Activated CD4-positive, CD25-positive, alpha-beta regulatory T cell treated with anti-CD3 and anti-CD28 coated beads, Interleukin-2, amount 50 U/mL, for 24 hours (primary cell): ENCODE measurements at places on chromosomes 5 and 9.
A peak's percentile ranks its signal among the peaks of the same experiment; 100 is the strongest.

DNA sequence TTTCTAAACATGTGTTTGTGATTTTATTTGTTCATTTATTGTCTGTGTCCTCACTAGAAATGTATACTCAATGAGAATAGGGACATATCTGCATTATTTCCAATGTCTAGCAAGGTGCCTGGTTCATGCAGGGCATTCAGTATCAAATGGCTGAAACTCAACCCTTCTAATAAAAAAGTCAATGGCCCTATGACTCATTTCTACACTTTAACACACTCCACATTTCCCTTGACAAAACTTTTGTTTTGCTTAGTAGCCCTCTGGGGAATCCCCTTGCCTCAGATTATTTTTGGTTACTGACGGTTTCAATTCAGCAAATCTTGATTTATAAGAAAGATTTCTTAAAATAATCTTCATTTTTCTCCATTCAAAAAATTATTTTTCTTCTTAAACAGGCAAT, 206.0 kb upstream of the DMRTA1 start:
- ATAC-seq = peak; percentile 63

DNA sequence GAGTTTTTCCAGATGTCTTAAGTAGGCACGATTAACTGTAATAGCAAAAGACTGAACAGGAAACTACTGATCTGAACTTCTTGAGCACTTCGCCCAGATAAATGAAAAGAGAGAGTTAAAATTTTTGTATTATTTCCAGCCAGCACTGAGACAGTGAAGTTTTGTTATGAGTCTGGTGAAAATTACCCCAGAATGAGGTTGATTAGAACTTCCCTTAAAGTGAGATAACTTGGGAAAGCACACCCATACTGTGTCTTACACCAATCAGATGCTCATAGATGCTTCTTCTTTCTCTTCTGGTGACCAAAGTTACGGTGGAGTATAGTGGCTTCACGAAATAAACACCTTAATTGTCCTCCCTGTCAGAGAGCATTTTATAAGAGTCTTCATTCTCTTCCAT, 131.8 kb upstream of the SLC12A2 start:
- no peak for ATAC-seq

GRCh38 chr9:38079461-38080031, 10.5 kb upstream of the SHB start:
- no peak for ATAC-seq

GRCh38 chr9:19994296-19994695, 205.5 kb upstream of the SLC24A2 start:
- no peak for ATAC-seq

GRCh38 chr9:131839281-131840084, 99.6 kb upstream of the RAPGEF1 start:
- peak; percentile 80 for ATAC-seq

DNA sequence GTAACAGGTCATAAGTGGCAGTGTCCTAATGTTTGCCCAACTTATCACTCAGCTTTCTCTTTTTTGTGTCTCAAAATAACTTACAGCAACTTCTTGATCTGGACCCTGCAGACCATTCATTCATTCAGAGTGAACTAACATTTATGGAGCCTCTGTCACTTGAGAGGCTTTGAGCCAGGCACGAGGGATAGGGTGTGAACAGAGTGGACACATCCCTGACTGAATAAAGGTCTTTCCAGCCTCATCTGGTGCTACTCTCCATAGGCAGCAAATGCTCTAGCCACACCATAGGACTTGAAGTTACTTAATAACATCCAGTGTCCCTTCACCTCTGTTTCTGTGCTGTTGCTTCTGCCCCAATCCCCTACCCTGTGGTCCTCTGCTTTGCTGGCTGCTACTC, 212.1 kb upstream of the FBN2 start:
- ATAC-seq = no peak

DNA sequence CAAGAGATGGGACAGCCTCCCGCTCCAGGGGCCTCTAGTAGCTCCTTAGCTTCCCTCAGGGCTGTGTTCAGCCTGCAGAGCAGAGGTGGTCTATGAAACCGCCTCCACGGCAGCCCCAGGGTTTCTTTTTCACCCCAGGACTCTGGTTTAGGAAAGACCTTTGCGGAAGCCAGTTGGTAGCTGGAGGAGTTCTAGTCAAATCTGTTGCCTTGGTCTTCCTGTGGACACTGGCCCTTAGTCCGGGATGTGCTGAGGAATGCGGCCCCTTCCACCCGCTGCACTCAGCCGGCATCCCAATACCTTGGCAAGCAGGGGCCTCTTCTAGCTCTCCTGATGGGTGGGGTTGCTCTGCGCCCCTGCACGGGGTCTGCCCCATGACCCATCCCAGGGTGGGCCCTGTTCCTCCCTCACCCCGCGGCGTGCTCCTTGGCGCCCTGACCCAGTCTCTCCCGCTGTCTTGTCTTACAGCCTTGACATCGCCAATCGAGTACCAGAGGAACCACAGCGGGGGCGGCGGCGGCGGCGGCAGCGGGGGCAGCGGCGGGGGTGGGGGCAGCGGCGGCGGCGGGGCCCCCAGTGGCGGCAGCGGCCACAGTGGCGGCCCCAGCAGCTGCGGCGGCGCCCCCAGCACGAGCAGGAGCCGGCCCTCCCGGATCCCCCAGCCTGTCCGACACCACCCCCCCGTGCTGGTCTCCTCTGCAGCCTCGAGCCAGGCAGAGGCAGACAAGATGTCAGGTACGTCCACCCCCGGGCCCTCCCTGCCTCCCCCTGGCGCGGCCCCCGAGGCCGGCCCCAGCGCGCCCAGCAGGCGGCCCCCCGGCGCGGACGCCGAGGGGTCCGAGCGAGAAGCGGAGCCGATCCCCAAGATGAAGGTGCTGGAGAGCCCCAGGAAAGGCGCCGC, 94.3 kb upstream of the OTULINL start:
- ATAC-seq = no peak

DNA sequence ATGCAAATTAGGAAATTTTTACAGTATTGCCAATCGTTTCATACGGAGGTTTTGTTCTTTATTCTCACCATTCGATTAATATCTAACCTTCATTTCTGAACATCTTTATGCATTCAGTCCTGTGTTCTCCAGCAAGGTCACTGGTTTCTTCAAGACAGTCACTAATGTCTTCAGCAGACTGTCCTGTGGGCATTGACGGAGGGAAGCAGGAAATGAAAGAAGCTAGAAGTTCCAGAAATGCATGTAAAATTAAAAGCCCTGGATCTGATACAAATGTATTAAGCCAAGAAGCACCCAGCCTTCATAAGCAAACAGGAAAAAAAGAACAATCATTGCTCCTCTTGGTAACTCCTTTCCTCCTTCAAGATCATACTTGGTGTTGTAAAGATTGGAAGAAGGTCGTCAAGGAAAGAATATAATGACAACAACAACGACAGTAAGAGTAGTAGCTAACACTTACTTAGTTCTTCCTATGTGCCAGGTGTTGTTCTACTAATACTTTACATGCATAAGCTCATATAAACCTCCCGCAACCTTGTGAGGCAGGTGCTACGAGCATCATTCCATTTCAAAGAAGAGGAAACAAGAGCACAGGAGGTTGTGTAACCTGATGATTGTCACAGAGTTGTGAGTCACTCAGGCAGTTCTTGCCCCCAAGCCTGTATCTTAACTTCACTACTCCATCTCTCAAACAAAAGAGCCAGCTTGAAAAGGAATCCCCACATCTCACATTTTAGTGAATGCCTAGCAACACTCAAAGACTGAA, 59.9 kb upstream of the CER1 start:
- no peak for ATAC-seq

GRCh38 chr5:155406815-155407214, 393.3 kb downstream of the KIF4B start:
- no peak for ATAC-seq

DNA sequence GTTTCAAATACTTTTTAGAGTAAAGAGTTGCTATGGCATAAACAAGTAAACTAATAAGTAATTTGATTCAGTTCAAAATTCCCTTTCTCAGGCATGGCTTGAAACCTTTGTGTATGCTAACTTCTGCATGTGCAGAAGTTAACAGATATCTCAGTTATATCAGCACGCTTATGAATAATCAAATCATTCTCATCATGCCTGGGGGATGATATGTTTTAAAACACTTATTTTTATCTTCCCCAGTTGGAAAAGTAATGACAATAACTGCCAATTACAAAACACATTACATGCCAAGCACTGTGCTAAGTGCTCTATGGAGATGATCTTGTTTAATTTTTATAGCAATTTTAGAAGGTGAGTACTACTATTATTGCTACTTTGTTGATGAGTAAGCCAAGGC, 146.4 kb downstream of the YIPF5 start:
- ATAC-seq = no peak

GRCh38 chr9:103364753-103365152, 369.6 kb downstream of the CYLC2 start:
- ATAC-seq = no peak

DNA sequence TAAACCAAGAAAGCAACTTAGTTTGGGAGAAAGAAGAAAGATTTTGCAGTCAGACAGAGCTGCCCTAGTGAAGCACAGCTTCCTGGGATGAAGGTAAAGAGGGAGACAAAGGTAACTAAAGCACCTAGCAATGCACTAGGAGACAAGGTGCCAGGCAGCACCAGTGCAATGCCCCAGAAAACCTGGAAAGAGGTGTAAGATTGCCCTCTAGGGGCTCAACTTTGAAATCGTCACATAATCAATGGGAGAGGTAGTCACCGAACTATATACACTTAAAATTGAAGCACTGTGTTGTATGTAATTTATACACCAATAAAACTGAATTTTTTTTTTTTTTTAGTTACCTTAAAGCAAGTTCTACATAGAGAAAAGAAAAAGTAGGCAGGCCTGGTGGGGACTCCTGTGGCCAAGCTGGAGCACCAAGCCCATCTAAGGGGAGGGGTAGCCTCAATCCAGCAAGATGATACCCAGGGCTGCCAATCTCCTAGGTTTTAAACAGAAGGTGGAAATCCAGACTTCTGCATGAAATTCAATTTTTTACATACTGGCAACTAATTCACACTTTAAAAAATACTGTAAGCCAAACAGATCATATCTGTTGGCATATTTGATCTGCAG, 48.2 kb downstream of the CDK5RAP2 start:
- ATAC-seq = no peak

DNA sequence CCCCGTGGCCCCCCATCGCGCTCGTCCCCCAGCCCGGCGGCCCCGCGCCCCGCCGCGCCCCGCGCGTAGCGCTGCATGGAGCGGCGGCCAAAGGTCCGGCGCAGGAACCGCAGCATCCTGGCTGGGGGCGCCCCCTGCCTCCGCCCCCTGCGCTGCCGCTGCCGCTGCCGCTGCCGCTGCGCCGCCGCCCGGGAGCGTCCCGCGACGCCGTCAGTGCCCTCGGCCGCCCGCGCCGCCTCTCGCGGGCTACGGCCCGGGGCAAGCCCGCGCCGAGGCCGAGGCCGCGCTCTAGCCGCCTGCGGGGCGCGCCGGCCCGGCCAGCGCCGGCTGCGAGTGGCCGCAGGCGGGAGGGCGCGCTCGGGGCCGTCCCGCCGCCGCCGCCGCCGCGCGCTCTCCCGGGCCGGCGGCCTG, 523 bp downstream of the EPB41L4B start:
- ATAC-seq = no peak

DNA sequence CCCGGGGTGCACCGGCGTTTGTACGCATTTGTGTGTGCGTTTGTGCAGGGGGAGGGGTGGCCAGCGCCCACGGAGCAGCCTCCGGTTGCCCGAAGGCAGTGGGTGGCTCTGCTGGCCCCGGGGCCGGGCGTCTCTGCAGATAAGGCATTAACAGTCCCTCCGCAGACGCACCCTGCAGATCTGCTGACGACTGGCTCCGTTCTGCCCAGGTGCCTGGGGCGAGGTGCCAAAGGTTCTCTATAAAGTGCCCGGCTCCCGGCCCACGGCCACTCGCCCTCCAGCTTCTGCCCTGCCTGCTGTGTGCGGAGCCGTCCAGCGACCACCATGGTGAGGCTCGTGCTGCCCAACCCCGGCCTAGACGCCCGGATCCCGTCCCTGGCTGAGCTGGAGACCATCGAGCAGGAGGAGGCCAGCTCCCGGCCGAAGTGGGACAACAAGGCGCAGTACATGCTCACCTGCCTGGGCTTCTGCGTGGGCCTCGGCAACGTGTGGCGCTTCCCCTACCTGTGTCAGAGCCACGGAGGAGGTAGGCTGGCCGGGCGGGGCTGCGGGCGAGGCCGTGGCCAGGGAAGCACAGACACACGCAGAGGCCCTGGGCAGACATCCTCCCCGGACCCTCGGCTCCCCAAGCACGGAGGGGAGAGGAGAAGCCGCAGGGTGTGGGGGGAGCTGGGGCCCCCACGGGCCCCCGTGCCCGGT, at the start of gene SLC6A19:
Gene SLC6A19 (plus strand): TSS at position 269 of the 699 bp plus-strand sequence. CDS start 56 bp downstream, at position 325.
- no peak for ATAC-seq

DNA sequence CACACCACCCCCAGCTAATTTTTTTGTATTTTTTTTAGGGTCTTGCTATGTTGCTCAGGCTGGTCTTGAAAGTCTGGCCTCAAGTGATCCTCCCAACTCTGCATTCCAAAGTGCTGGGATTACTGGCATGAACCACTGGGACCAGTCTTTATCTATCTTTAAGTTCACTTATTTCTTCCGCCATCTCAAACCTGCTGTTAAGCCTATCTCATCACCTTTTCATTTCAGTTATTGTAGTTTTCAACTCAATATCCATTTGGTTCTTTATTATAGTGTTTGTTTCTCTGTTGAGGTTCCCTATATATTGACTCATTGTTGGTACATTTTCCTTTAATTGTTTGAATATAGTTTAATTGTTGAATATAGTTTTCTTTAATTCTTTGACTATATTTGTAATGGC, 48.1 kb downstream of the GALNT12 start:
- ATAC-seq = no peak

- ATAC-seq = no peak
These were observed 30.0 kb downstream of the TRIM32 start for GRCh38 chr9:116717150-116717549.

GRCh38 chr9:8143677-8144076, 344.1 kb upstream of the DMAC1 start:
- ATAC-seq = no peak

DNA sequence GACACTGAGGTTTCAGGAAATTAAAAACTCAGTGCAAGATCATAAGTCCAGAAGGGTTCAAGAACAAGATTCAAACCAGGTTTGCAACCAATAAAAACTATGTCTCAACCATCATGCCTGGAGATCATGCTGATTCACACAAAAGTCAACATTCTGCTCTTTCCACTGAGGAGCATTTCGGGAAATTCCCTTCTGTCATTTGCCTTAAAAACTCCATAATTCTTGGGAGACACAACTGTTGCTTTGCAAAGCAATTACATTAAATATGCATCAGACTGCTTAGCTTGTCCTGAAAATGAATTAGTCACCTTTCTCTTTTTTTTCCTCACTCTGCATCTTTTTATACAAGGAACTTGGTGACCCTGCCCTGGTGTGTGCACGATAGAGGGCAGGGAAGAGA, 275.9 kb upstream of the ZNF462 start:
- no peak for ATAC-seq

DNA sequence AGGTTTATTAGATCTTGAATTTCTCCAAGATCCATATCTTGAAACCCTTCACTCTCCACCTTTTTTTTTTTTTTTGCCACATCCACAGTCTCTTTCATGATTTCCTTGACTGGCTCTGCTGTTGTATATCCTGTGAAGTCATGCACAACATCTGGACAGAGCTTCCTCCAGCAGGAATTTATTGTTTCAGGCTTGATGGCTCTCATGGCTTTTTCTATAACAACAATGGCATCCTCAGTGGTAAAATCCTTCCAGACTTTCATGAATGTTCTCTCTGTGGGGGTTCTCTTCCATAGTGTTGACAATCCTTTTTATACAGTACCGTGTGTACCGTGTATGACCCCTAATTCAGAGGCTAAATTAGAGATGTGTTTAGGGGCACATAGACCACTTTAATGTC, 24.0 kb downstream of the RANBP17 start:
- ATAC-seq = no peak
